ENCODE measurements at places on chromosomes 12 and 14.

- no peak for DNase-seq
These were observed 34.5 kb downstream of the SCARB1 start for GRCh38 chr12:124829008-124829707.

DNA sequence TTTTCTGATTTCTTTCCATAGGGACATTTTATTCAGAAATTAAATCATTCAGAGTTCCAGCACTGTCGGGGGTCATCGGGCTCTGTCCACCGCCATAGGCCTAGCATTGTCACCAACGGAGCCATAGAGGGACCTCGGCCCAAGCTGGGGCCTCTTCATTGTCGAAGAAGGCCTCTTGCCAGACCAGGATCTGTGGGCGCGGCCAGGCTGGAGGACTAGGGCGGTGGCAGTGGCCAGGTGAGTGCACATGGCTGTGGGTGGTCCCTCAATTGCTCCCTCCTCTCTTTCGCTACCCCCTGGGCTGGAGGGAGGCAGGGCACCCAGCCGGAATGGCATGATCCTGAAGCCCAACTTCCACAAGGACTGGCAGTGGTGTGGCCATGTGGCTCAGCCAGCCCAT, 10.6 kb upstream of the SPSB2 start:
- DNase-seq: no peak

GRCh38 chr12:105289114-105289904, 41.2 kb upstream of the C12orf75 start:
- DNase-seq: no peak

DNA sequence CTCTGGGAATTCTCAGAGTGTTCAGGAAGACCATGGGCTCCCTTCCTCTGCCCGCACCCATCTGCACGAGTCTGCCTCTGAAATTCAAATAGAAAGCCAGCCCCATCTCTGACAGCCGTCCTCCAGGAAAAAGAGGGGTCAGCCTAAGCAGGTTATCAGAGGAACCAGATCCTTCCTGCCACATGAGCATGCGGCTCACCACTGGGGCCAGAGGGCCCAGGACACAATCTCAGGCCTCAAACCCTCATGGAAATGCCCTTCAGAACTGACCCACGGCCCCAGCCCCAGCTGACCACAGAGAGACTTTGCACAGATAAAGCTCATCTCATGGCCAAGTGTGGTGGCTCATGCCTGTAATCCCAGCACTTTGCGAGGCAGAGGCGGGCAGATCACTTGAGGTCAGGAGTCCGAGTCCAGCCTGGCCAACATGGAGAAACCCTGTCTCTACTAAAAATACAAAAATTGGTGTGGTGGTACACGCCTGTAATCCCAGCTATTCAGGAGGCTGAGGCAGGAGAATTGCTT, 23.2 kb downstream of the PXN start:
- DNase-seq: no peak

DNA sequence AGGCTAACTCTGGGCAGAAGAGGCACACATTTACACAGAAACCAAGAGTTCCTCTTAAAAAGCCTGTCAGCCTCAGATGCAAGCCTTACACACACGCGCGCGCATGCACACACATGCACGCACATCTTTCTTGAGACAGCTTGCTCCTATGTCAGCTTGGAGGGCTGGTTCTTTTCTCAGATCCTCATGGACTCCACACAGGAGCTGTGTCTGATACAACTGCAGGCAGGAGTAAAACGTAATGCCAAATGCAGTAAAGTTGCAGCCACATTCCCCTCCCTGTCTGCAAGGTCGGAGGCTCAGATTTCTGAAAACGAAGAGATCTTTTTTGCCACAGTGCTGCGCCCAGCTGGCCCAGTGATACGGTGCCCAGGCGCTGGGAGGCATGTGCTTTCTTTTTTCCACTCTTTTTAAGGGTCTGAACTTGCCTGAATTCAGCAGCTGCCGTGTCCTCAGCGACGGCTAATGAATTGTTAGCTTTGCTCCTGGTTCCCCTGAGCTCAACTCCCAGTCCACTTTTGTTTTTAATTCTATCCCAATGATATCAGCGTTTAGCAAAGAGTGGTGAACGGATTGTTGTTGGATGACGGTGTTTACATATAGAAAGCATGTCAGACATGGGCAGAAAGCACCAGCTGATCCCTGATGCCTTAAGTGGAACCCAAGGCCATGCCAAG, 72.9 kb upstream of the FOXN3 start:
- no peak for DNase-seq

DNA sequence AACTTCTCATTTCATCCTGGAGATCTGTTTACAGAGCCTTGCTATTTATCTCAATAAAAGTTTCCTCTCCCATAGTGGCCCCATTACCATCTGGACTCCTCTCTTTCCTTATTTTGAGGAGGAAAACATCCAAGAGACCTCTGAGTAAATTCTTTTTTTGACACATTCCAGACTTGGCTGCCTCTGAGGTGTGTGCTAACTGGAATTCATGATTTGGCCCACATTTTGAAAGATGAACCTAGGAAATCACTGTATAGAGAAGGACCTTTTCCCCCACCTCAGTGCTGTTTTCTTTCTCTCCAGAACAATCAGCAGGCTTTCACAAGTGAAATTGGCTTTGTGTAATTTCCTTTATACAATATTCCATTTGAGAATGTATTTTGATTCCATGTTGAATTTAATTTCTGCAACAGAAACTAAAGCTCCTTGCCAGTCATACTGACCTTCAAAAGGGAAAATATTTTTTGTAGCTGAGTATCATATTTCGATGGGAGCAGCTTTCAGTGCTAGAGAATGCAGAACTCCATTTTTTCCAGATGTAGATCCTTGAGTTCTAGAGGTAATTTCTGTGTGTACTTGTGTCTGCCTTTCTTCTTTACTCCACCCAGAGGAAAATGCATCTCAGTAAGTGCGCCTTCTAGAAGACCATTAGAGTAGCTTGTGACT, 244.9 kb upstream of the RGS6 start:
- DNase-seq: no peak

DNA sequence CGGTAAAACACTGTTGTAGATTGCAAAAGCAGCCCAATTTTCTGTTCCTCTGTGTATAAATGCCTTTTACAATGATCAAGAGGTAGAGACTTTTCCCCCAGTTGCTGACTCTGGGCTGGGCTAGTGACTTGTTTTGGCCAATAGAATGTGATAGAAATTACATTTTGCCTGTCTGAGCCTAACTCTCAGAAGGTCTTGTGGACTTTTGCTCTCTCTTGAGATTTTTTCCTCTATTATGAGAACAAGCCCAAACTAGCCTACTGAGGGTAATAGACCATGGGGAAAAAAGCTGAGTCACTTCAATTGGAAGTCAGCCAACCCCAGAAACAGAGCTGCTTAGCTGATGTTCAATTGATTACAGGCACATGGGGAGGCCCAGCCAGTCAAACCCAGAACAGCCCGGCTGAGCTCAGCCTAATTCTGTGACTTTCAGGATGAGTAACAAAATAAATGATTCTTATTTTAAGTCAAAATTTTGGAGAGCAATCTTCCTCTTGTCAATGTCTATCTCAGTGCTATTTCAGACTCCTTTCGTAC, 61.4 kb downstream of the MYF5 start:
- DNase-seq: no peak

Measured in activated CD8-positive, alpha-beta memory T cell treated with anti-CD3 and anti-CD28 coated beads for 24 hours (primary cell).